ENCODE measurements at places on chromosomes 2 and 18. TPM values are rescaled to one million over a fixed set of nuclear protein-coding genes. Genes with fewer than 3 reads are reported as not detected.

DNA sequence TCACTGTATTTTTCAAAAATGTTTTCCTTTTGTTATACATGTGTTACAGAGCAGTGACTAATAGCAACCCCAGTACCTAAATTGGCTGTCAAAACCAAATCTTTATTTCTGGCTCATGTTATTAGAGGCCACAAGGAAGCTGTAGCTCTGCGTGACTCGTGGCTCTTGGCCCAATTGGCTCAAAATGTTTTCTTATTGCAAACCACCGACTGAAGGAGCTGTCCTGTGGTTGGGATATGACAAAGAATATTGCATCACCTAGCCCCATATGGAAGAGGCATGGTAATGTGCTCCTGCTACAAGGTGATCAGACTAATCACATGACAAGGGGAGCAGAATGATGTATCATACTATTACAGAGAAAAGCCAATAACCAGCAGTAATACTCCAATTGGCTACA is 1058.5 kb downstream of the CBLN2 start:
- no peak for DNase-seq

DNA sequence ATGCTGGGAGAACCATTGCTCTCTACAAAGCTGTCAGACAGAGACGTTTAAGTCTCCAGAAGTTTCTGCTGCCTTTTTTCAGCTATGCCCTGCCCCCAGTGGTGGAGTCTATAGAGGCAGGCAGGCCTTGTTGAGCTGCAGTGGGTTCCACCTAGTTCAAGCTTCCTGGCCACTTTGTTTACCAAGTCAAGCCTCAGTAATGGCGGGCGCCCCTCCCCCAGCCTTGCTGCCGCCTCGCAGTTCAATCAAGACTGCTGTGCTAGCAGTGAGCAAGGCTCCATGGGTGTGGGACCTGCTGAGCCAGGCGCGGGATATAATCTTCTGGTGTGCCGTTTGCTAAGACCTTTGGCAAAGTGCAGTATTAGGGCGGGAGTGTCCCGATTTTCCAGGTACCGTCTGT is 52.7 kb upstream of the SCYGR2 start:
- DNase-seq: no peak

GRCh38 chr2:69914950-69915945 is at the start of gene MXD1:
Gene MXD1 (plus strand): TSS chr2:69915109. CDS start chr2:69915331, 222 bp downstream.
- DNase-seq: peak; percentile 34

- DNase-seq: no peak
These were observed 245.1 kb downstream of the NEDD4L start for GRCh38 chr18:58288921-58289797.

DNA sequence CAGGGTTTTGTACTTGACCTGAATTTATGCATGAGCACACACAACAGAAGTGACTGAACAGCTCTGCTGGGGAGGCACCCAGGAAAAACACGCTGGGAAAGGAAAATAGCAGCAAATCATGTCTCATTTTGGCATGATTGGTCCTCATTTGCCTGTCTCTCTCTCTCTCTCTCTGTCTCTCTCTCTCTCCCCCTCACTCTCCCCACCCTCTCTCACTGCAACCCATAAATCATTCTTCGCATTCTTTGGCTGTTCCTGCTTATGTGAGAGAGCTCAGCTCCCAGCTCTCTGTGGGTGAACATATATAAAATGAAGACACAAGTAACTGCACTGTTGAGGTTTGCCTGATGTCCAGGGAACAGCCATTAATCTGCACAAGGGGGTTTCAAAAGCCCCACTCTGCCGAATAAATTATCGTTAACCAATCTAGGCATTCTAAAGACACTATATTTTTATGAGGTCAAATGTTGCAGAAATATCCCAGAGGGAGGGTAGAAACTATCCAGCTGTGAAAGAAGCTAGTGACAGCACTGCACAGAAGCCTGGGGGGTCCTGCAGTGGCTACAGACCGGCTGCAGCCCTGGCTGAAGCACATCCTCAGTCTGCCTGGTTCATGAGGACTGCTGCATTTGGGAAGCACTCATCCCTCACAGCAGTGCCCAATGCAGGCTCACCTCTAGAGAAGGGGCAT is 260.3 kb downstream of the AFF3 start:
- no peak for DNase-seq

- no peak for DNase-seq
These were observed 381.6 kb downstream of the SUCLG1 start for GRCh38 chr2:84077496-84077895.

- DNase-seq: peak; percentile 11
These were observed 5.3 kb upstream of the PXDN start for GRCh38 chr2:1749489-1750119.

DNA sequence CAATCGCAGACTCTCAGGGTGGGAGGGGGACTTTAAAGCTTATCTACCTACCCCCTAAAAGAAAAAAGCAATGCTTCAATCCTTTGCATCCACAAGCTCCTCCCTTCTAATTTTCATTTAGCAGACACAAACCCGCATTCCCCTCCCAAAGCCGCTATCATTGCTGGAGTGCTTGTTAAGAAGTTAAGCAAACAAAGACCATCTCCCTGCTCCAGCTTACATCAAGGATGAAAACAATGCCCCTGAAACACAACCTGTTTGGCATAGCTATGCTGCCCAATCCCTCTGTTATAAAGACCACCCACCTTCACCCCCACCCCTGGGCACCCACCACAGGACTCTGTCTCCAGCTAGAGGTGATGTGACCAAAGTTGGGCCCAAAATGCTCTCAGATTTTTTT is 33.0 kb downstream of the REEP1 start:
- DNase-seq: no peak

Gene CXCR1
- not detected for total RNA-seq
